Myocyte (in vitro differentiated cells): ENCODE measurements at places on chromosomes 5 and 9.

GRCh38 chr9:100296407-100296806, 56.3 kb downstream of the TEX10 start:
- DNase-seq = no peak

DNA sequence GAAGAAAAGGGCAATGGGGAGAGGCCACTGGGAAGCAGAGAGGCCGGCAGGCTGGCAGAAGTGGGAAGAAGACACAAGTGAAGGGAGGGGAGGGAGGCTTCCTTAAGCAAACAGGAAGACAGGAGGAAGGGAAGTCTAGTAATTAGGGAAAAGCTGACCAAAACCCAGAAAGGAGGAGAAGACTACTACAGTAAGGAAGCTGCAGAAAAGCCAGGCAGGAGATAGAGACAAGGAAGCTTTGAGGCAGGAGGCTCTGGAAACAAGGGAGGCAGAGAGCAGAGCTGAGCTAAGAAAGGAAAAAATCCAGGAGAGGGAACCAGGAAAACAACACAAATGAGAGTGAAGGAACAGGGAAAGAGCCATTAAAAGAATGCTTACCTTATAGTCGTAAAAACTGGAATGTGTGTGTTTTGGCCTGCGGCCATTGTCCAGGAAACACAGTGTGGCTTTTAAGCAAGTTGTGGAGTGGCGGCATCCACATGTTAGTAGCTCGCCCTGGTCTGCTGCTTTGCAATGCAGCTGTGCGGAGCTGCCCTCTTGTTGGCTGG, 317.1 kb upstream of the CLINT1 start:
- no peak for DNase-seq

GRCh38 chr9:70601000-70601951, 186.8 kb upstream of the KLF9 start:
- peak; percentile 98 for DNase-seq

DNA sequence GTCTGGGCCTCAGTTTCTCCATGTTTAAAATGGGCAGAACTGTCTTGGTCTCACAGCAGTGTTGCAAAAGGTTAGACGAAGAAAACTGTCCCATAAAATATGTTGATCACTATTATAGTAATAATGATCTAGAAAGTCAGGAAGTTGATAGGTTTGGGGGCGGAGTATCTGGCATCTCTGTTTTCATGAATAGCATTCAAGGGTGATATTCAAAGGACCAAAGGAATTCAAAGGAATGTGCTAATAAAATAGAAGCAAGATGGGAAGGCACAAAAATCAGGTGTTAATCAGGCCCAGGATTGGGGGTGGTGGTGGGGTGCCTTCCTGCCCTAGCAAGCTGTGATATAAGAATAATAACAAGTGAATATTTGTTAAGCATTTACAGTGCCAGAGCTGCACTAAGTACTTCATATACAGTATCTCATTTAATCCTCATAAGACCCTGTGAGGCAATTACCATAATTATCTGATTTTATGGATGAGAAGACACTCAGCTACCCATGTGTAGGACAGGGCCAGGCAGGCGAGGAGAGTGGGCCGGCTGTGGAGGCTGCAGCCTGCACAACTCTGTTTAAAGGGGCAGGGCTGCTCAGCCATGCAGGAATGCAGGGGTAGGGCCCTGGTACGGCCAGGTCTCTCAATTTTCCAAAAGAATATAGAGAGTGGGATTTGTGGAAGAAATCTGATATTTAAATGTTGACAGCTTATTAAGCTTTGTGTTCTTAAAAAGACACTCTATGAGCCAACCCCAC, 142.0 kb upstream of the PANK3 start:
- no peak for DNase-seq

DNA sequence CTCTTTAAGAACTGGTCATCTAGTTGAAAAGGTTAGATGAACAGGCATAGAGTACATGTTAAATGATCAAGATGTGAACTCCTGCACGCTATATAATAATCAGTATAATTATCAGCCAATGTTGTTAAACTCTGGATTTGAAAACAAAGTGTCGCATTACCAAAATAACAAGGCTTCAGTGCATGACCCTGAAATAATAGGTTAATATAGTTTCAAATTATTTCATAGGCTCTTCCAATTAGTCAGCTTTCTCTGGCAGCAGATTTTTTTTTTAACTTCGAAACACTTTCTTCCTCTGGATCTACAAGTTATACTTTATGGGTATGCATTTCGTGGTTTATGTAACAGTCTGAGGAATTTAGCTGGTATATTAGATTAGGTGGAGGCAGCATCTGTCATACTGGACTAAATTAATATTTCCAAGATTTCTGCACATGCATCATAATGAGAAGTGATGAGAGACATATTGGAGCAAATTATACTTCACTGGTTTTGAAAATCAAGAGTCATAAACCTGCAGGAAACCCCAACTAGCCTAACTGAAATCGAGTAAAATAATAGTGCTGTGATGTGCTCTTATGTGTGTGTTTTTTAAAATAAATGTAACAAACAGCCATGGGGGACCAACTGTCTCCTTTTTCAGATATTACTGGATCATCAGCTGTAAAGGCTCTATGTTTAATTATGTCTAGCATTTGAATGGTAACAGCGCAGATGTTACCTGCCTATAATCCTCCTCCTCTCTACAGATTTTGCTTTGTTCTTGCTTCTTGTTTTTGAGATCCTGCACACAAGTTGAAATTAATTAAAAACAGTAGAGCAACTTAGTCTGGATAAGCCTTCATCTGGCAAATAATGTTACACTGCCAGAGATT, 85.9 kb upstream of the CKMT2 start:
- no peak for DNase-seq
